ENCODE measurements at places on chromosomes 2 and 18.

DNA sequence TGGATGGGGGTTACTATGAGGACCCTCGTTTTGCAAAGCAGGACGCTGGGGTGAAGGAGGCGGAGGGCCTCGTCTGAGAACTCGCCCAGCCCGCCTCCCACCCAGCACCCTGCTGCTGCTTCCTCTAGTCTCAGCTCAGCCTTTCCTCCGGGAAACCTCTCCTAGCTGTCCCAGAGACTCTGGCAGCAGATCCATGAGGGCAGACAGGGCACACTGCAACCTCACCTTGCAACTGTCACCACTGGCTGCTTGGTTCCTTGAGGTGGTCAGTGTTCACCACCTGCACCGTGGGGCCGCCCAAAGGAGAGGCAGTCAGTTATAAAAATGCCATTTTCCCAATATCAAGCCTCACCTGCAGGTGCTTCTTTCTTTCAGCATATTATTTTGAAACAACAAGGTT is 45.6 kb downstream of the PARD6G start:
- DNase-seq = no peak

DNA sequence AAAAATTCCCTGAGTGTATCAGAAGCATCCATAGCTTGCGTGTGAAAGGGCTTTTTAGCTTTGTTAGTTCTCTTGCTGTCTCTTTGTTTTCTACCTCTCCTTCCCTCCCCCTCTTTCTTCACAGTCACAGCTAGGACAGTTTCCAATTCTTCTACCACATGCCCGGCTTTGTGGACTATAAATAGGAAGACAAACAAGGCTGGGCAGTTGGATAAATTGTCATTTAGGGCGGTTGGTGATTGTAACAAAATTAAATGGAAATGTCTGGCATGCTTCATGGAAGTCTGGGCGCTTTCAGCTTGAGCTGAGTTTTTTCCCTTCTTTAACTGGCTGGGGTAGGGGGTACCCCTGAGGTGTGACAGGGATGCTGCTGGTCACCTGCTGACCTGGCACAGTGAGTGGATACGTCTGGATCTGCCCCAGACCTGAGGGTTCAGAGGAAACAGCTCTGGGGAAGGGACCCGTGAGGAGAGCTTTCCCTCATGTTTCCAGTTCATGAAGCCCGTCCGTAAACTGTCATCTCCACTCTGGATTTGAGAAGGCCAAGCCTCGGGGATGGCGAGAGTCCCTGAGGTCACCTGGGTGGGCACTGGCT is 29.0 kb upstream of the GIGYF2 start:
- DNase-seq = no peak

- DNase-seq = no peak
These were observed 318.9 kb upstream of the TRIB2 start for GRCh38 chr2:12397854-12398253.

DNA sequence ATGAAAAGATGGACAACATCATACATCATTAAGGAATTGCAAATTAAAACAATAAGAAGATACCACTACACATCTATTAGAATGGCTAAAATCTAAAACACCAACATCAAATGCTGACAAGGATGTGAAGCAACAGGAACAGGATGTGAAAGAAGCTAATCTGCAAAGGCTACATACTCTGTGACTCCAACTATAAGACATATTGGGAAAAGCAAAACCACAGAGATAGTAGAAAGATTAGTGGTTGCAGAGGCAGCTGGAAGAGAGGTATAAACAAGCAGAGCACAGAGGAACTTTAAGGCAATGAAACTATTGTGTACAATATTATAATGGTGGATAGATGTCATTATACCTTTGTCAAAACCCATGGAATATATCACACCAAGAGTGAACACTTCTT is 393.7 kb upstream of the RAB6C start:
- DNase-seq = no peak

- DNase-seq = no peak
These were observed 109.4 kb downstream of the PARD3B start for GRCh38 chr2:204654669-204655068.
